Heart left ventricle (tissue), 16 donors: ENCODE measurements at places on chromosomes 1 and 21. TPM values are rescaled to one million over a fixed set of nuclear protein-coding genes. Genes with fewer than 3 reads are reported as not detected.

GRCh38 chr1:94362466-94363058 lies 55.6 kb upstream of the ABCD3 start:
- H3K27ac ChIP-seq, result no peak overlapping the region
- H3K4me3 ChIP-seq, result no peak overlapping the region
- no peaks in the 10 kb centered on the region for H3K36me3 ChIP-seq
- no peaks in the 10 kb centered on the region for H3K27me3 ChIP-seq
- no peaks in the 10 kb centered on the region for H3K4me1 ChIP-seq

DNA sequence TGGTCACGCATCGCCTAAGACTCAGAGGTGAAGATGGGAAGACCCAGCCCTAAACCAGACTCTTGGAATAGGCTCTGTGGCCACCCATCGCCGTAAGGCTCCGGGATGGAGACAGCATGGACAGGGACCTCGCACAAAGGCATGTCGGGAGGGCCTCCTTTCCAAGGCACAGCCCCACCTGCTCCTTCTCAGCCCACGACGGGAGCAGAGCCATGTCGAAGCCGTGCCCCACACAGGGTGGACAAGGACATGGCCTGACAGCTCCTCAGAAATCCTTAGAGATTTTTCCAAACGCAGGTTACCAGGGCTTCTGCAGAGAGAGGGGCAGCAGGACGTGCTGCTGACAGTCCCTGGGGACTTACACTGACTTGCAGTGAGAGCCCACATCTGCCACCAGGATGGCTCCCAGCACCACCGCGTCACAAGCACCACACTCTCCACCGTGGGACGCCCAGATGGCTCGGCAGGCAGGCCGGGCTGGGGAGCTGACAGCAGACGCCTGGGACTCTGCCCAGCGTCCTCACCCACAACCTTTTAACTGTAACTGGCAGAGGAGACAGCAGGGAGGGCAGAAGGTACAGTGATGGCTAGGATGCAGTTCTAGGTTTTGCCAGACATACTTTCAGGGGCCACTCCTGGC lies 12.0 kb downstream of the SSU72 start:
- DNase-seq, result no peak
- peaks cover 3% of the 10 kb centered on the region for H3K4me1 ChIP-seq
- no peaks in the 10 kb centered on the region for H3K27me3 ChIP-seq
- no peaks in the 10 kb centered on the region for H3K36me3 ChIP-seq

- no peaks in the 10 kb centered on the region for H3K27me3 ChIP-seq
- no peaks in the 10 kb centered on the region for H3K36me3 ChIP-seq
- H3K4me1 ChIP-seq, result no peaks in the 10 kb centered on the region
Measured at GRCh38 chr1:6869545-6869944, 84.3 kb downstream of the CAMTA1 start.

DNA sequence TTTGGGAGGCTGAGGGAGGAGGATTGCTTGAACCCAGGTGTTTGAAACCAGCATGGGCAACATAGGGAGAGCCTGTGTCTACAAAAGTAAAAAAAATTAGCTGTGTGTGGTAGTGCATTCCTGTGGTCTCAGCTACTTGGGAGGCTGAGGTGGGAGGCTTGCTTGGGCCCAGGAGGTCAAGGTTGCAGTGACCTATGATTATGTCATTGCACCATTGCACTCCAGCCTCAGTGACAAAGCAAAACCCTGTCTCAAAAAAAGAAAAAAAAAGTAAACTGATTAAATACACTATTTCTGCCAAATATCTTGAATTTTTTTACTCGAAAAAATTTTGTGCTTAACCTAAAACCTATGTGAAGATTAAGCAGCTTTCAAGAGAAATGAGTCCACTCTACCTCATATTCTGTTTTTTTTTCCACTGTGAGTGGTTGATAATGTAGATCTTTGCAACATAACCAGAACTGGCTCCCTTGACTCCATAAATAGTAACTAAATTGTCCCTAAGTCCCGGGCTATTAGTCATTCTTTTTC lies 19.4 kb upstream of the ZNF281 start:
- no peak overlapping the region for H3K27ac ChIP-seq
- H3K27me3 ChIP-seq, result no peaks in the 10 kb centered on the region
- no peak for DNase-seq
- H3K4me1 ChIP-seq, result no peaks in the 10 kb centered on the region
- no peak overlapping the region for H3K4me3 ChIP-seq
- no peaks in the 10 kb centered on the region for H3K36me3 ChIP-seq

HES3 gene
- not detected for total RNA-seq

LCE1E gene
- not detected for total RNA-seq

DNA sequence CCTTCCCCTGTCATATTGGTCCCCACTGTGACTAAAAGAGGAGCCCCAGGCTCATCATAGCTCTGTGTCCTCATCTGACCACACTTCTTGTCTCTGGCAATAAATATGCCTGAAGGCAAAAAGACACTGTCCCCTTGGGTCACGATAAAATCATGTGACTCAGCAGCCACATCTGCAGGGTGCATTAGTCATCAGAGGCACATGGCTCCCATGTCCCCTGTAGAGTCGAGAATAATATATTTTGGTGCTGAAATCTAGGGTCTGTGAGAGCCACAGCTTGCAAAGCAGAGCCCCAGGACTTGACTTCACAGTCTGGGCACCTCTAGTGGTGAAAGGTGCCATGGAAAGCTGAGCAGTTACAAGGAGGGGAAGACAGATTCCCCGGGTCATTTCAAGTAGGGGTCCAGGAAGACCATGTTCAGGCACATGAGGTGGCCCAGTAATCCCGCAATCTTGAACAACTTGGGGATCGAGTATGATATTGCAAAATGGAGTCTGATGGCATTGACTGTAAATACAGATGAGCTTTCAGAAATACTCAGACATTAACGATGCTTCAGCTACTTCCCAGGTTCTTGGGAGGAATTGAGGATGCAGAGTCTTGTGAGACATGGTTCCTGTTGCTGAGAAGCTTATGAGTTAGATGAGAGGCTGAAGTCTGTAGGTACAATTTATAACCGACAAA lies 68.6 kb downstream of the SLC35F3 start:
- H3K4me1 ChIP-seq, result no peaks in the 10 kb centered on the region
- no peak for DNase-seq
- H3K36me3 ChIP-seq, result no peaks in the 10 kb centered on the region
- H3K4me3 ChIP-seq, result no peak overlapping the region
- no peaks in the 10 kb centered on the region for H3K27me3 ChIP-seq
- no peak overlapping the region for H3K27ac ChIP-seq

DNA sequence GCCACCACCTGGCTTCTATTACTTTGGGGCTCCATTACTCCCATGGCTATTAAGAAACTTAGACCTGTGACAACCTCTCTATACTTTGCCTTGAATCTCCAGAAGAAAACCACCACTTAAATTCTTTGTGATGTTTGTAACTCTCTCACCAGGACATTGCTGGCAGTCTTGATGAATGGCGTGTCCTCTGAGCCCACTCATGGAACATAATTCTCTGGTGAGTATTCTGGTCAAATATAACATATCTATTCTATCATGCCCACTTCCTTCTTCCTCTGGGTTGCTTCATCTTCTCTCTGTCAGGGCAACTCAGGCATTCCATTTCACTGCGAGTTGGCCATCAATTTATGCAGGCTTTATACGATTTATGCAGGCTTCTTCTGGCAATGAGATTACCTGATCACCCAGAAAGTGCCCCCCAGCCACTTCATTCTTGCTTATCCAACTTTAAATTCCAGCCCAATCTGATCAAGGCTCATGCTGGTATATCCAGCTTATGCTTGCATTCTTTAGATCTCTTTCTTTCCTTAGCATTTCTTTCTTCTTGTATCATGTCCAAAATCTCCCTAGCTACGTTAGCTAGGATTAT lies 112.0 kb upstream of the CHRM3 start:
- H3K27ac ChIP-seq, result no peak overlapping the region
- H3K4me1 ChIP-seq, result no peaks in the 10 kb centered on the region
- DNase-seq, result no peak

- H3K36me3 ChIP-seq, result no peaks in the 10 kb centered on the region
- no peaks in the 10 kb centered on the region for H3K4me1 ChIP-seq
- H3K27ac ChIP-seq, result no peak overlapping the region
- no peaks in the 10 kb centered on the region for H3K27me3 ChIP-seq
- no peak for DNase-seq
Measured at GRCh38 chr1:60589916-60590315, 492.4 kb upstream of the NFIA start.
